ENCODE measurements at places on chromosomes 3 and 15. TPM values are rescaled to one million over a fixed set of nuclear protein-coding genes. Genes with fewer than 3 reads are reported as not detected.

Gene ATP2C1
- 41.2 TPM for total RNA-seq

DNA sequence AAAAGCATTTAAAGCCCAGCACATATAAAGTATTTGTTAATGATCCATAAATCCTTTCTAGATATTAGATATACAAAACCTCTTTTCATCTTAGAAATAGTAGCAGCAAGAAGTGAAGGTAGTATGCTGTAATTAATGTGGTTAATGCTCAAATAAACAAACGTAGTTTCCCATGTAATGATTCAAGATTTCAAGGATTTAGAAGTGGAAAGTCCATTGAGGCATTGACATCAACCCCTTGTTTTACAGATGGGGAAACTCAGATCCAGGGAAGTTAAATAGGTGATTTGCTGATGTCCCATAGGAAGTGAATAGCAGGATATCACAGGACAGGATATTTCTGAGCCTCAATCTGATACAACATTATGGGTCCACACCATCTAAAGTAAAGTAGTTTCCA is 47.2 kb downstream of the TSC22D2 start:
- no peaks in the 10 kb centered on the region for H3K27me3 ChIP-seq
- H3K36me3 ChIP-seq, result peaks cover 16% of the 10 kb centered on the region
- H3K4me3 ChIP-seq, result no peak overlapping the region
- no peak overlapping the region for H3K27ac ChIP-seq
- no peak for DNase-seq
- H3K4me1 ChIP-seq, result peaks cover 4% of the 10 kb centered on the region

DNA sequence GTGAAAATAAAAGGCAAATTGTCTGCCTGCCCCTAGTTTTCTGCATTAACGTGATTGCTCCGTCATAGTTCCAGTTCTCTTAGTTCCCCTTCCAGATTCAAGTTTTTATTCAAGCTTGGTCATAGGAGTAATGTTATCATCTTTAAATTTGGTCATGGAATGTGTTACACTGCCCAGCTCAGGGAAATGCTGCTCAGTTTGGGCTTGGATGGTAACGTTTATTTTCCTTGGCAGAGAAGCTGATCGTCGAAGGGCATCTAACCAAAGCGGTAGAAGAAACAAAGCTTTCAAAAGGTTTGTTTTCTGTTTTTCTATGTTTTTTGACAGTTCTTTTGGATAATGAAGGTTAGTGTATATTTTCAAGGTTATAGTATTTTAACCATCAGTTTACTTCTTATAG is 118.4 kb upstream of the FLNB start:
- H3K4me1 ChIP-seq, result no peaks in the 10 kb centered on the region
- H3K27me3 ChIP-seq, result no peaks in the 10 kb centered on the region
- peaks cover 12% of the 10 kb centered on the region for H3K36me3 ChIP-seq
- H3K27ac ChIP-seq, result no peak overlapping the region
- no peak for DNase-seq

Gene ZBTB20
- total RNA-seq, result 4.5 TPM

Gene SEMA7A
- 46.9 TPM for total RNA-seq

DNA sequence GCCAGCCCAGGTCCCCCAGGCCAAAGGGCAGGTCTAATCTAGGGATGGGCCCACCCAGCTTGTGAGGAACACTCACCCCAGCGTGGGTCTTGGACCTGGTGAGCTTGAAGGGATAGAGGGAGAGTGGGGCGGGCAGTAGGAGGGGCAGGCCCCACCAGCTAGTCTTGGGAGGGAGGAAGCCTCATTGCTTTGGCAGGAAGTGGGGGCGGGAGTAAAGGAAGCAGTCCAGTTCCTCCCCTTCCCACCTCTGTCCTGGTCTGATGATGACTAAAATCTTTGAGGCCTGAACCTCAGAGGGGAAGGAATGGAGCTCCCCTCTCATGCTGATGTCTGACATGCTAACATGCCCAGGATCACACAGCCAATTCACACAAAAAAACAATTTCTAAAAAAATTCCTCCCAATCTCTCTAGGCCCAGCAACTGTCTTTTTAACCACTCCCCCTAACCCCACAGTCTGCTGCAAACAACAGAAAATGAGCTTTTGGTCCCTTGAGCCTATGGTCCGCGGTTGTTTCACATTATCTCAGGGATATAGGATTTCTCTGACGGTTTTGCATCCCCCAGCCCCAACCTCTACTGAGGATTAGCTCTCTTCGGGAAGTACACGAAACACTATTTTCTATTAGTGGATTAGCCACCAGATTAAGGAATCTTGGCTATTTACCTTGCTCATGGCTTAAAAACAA is 30.7 kb upstream of the DUSP7 start:
- no peaks in the 10 kb centered on the region for H3K27me3 ChIP-seq
- peaks cover 16% of the 10 kb centered on the region for H3K4me1 ChIP-seq
- H3K27ac ChIP-seq, result peak overlapping the region; percentile 28
- H3K36me3 ChIP-seq, result no peaks in the 10 kb centered on the region

DNA sequence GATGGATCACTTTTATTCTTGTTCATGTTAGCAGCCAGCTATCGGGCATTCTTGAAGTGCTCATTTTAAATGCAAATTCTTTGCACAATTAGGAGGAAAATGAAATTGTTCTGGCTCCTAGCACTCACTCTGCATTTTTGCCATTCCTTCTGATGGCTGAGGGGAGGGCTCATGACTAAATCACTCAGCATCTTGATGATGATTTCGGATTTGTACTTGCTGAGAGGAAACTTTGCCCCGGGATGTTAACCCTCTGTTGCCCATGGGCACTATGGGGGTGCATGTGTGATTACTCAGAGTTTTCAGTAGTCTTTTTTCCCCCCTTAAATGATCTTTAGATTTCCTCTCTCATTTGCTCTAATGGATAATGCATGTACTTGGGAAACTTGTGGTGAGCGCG is 299.6 kb upstream of the C2CD4B start:
- H3K36me3 ChIP-seq, result no peaks in the 10 kb centered on the region
- no peaks in the 10 kb centered on the region for H3K27me3 ChIP-seq
- H3K27ac ChIP-seq, result no peak overlapping the region
- no peak overlapping the region for H3K4me3 ChIP-seq

DNA sequence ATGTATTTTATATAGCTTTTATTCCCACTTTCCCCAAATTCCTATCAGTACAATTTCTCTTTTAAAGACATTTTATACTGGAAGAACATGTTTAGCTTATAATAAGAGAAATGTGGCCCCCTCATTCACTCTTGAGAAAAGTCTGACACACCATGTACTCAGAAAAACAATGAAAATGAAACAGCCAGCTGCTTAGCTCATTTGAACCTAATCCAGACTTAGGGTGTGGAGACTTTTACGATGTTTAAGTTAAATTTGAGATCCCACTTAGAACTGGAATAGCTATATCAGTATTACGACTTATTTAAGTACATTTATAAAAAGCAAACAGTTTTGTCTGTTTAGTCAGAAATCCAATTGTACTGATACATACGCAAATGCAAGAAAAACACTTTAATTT is 252.3 kb upstream of the ARRDC4 start:
- H3K27ac ChIP-seq, result no peak overlapping the region
- DNase-seq, result no peak
- no peaks in the 10 kb centered on the region for H3K36me3 ChIP-seq
- no peaks in the 10 kb centered on the region for H3K4me1 ChIP-seq
- H3K27me3 ChIP-seq, result no peaks in the 10 kb centered on the region

DNA sequence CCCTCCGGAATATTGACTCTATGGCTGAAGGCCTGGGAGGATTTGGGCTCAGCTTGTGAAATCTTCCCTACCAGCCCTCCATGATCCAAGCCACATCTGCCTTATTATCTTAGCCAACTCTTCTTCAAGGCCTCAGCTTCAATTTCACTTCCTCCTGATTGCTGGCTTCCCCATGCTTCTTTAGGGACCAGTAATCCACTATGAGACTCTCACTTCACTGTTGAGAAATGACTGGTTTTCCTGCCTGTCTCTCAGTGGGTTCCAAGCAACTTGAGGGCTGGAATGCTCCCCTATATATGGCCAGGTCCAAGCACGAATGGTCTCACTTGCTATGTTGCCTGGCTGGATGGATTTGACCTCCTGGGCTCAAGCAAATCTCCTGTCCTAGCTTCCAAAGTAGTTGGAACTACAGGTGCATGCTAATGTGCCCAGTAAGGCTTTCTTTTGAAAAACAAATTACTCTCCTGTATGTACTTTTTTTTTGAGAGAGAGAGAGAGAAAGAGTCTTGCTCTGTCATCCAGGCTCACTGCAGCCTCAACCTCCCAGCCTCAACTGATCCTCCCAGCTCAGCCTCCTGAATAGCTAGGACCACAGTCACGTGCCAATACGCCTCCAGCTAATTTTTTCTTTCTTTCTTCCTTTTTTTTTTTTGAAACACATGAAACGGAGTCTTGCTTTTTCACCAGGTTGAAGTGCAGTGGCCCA is 7.9 kb upstream of the PIK3CB start:
- H3K27me3 ChIP-seq, result no peaks in the 10 kb centered on the region
- H3K27ac ChIP-seq, result no peak overlapping the region
- H3K36me3 ChIP-seq, result no peaks in the 10 kb centered on the region
- H3K4me3 ChIP-seq, result no peak overlapping the region

DNA sequence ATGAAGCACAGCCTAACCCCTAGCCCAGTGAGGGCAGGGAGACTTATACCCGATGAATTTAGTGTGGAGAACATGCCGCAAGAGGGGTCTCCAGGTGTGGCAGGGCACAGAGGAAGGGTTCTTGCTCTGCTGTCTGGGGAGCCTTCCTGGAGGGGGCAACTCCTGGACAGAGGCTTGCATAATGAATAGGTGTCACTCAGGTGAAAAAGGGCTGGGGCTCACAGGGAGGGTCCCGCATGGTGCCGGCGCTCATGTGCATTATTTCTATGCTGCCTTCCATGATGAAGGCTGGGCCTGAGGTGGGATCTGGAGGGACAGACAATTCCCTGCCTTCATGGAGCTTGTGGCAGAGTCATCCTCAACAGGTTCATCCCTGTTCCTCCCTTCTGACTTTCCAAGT is 51.5 kb downstream of the ITGA11 start:
- no peak for DNase-seq
- no peak overlapping the region for H3K27ac ChIP-seq
- no peaks in the 10 kb centered on the region for H3K27me3 ChIP-seq
- H3K4me1 ChIP-seq, result peaks cover 13% of the 10 kb centered on the region
- no peak overlapping the region for H3K4me3 ChIP-seq
- no peaks in the 10 kb centered on the region for H3K36me3 ChIP-seq

Gene C3orf80
- not detected for total RNA-seq

- H3K27me3 ChIP-seq, result peaks cover 7% of the 10 kb centered on the region
- H3K4me3 ChIP-seq, result no peak overlapping the region
- no peak overlapping the region for H3K27ac ChIP-seq
- no peaks in the 10 kb centered on the region for H3K4me1 ChIP-seq
- no peaks in the 10 kb centered on the region for H3K36me3 ChIP-seq
These were observed 53.5 kb downstream of the DTWD1 start for GRCh38 chr15:49674370-49674769.

DNA sequence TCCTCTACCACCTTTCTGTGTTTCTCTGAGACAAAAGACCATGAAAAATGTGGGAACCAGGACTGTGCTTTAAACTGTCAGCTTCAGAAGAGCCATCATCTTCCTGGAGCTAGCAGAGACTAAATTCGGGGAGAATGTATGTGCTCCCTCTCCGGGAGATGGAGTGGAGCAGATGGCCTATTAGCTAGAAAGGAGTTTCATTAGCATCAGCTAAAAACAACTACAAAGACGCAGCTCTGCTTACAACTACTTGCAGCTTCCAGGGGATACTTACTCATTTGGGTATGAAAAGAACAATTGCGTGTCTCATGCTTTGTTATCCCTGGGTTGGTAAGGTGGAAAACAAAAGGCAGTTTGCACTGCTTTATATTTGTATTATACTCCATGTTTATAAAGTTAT is 159.6 kb downstream of the MFSD1 start:
- no peak overlapping the region for H3K4me3 ChIP-seq
- H3K27me3 ChIP-seq, result peaks cover 2% of the 10 kb centered on the region
- no peaks in the 10 kb centered on the region for H3K4me1 ChIP-seq
- H3K27ac ChIP-seq, result no peak overlapping the region
- no peaks in the 10 kb centered on the region for H3K36me3 ChIP-seq

Gene CCK
- total RNA-seq, result not detected

DNA sequence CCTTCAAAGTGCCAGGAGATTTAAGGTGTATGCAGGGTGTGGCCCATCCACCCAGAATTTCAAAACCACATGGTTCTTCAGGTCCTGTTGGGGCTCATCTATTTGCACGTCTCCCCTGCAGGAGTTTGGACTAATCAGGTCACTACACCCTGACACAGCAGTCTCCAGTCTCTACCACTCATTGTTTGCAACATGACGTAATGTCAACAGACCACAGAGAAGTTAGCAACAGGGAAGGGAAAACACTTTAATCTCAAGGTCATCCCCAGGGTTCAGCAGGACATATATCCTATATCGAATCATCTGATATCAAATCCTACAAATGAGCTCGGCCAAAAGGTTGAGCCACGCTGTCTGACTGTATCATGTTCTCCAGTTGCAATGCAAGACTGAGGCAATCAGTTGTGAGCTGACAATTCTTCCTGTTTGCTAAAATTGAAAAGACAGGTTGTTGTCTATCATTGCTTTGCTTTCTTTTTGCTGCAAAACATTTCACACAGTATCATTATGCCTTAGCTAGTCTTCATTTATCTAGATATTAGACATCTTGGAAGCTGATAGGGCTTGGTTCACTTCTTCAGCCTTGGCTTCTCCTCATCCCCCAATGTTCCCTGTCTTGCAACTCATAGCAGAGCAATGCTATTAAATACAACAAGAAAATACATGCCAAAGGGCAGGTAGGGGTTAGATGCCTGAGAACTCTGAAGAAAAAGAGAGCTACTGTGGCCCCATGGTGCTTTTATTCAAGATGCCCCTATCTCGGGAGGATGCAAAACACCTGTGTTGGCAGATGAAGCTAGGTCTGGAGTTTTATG is 13.4 kb upstream of the LEKR1 start:
- peaks cover 16% of the 10 kb centered on the region for H3K36me3 ChIP-seq
- no peak overlapping the region for H3K4me3 ChIP-seq
- DNase-seq, result no peak
- H3K27me3 ChIP-seq, result no peaks in the 10 kb centered on the region
- H3K27ac ChIP-seq, result no peak overlapping the region
- peaks cover 11% of the 10 kb centered on the region for H3K4me1 ChIP-seq

Gene FBXO40
- not detected for total RNA-seq

DNA sequence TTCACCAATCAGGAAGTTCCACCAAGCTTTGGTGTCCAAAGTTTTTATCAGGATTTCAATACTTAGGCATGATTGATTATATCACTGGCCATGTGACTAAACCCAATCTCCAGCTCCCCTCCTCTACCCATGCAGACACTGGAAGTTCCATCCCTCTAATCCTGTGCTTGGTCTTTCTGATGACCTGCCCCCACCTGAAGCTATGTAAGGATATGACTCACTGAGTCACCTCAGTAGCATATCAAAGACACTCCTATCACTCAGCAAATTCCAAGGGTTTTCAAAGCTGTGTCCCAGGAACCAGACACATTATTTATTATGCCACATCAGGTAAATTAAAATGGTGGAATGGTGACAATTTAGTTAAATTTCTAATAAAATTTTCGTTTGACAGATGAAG is 158.9 kb downstream of the TAFA4 start:
- peaks cover 5% of the 10 kb centered on the region for H3K27me3 ChIP-seq
- H3K27ac ChIP-seq, result no peak overlapping the region
- no peak for DNase-seq
- H3K4me1 ChIP-seq, result no peaks in the 10 kb centered on the region
- H3K36me3 ChIP-seq, result no peaks in the 10 kb centered on the region

Gene PLXNA1
- 5.8 TPM for total RNA-seq

- H3K27ac ChIP-seq, result no peak overlapping the region
- no peak for DNase-seq
- H3K4me3 ChIP-seq, result no peak overlapping the region
- H3K36me3 ChIP-seq, result no peaks in the 10 kb centered on the region
- H3K4me1 ChIP-seq, result no peaks in the 10 kb centered on the region
These were observed 83.4 kb upstream of the WNT7A start for GRCh38 chr3:13963137-13963886.

Gene CLDN18
- not detected for total RNA-seq

- H3K4me3 ChIP-seq, result no peak overlapping the region
- H3K4me1 ChIP-seq, result no peaks in the 10 kb centered on the region
- no peaks in the 10 kb centered on the region for H3K36me3 ChIP-seq
- DNase-seq, result no peak
- H3K27me3 ChIP-seq, result no peaks in the 10 kb centered on the region
These were observed 59.2 kb upstream of the LRRN1 start for GRCh38 chr3:3740061-3740460.

Gene HYPK
- 21.1 TPM for total RNA-seq
